ENCODE measurements at places on chromosomes 16 and 17.

DNA sequence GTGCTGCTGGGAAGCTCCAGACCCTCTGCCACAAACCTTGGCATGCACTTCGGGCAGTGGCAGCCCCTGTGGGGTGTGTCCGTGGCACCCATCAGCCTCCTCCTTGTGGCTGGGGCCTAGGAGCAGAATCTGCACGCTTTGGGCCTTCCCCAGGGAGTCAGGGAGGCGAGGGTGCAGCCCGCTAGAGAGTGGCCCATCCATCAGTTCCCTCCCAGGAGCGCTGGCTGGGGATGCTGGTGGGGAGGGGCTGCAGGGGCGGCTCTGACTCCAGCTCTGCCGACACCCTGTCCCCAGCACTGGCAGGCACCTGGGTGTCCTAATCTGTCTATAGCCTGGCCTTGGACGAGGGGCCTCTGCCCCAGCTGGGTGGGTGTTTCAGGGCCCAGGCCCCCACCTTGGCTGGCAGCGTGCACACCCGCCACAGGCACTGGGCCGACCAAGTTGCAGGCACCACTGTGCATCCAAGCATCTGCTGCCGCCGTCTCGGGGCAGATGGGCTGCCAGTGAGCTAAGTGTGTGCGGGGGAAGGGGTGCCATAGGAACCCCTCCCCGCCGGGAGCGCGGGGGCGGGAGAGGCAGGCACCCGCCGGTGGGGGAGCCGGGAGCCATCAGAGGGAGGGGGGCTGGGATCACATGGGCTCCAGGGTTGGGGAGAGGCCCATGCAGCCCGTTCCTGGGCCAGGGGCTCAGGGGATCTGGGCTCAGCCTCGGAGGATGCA, 30.2 kb downstream of the ENDOV start:
- no peak for DNase-seq

DNA sequence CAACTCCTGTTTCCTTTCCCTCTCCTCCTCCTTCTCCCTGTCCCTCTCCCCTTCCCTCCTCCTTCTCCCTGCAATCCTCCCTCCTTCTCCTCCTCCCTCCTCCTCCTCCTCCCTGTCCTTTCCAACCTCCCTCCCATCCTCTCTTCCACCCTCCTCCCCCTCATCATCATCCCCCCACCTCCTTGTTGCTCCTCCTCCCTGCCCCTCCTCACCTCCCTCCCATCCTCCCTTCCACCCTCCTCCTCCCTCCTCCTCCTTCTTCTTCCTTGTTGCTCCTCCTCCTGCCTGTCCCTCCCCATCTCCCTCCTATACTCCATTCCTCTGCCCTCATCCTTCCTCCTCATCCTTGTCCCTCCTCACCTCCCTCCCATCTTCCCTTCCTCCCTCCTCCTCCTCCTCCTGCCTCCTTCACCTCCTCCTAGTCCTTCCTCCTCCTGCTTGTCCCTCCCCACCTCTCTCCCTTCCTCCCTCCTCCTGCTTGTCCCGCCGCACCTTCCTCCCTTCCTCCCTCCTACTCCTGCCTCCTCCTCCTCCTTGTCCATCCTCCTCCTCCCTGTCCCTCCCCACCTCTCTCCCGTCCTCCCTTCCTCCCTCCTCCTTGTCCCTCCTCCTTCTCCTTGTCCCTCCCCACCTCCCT, 222.5 kb downstream of the IRF8 start:
- no peak for DNase-seq

DNA sequence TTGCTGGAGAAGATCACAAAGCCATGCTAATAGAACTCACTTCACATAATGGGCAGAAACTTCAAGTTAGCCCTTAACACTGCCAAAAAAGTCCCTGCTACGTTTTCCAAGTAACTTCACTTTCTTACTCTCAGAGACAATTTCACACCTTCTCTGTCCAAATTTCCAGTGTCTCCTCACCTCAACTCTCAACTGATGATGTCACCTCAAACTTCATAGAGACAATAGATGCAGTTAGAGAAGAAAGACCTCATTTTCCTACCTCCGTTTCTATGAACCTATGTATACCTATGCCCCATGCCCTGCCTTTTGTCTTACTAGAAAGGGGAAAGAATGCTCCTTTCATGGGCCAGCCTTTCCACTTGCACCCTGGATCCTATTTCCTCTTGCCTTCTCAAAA, 14.2 kb upstream of the EFCAB3 start:
- DNase-seq: no peak

DNA sequence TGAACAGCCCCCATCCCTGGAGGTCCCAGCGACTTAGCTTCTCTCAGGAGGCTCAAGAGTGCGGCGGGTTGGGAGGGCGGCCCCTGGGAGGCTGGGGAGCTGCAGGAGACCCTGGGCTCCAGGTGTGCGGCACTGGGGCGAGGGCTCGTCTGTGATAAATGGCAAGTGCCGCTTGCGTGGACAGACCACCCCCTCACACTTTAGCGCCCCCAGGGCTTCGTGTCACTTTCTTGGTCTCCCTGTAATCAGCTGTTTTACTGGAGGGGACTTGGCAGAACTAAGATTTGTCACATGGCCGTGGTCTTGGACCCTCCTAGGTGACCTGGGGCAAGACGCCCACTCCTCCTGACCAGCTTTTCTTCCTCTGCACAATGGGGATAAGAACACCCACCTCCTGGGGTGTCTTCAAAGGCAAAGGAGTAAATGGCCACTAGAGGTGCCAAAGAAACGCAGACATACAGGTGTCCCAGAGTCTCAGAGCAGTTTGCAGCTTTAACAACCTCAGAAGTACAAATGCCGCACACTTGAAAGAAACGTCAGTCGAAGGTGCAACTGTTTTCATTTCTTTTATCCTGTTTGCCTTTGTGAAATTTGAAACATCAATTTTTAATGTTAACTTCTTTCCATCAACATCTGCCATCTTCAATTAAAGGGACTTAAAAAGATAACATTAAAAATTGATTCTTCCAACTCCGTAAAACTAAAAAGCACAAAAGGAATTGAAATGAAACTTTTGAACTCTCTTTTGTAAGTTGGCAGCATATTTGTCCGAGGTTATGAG, 946 bp downstream of the OSGIN1 start:
- DNase-seq: peak; percentile 37

GRCh38 chr17:3529817-3530741, 27.5 kb downstream of the TRPV3 start:
- DNase-seq: no peak

GRCh38 chr16:795580-796229, 4.8 kb downstream of the GNG13 start:
- no peak for DNase-seq

- no peak for DNase-seq
Measured at GRCh38 chr17:9446528-9446927, 129.1 kb downstream of the STX8 start.

- no peak for DNase-seq
Measured at GRCh38 chr16:56268799-56269198, 77.5 kb downstream of the GNAO1 start.

DNA sequence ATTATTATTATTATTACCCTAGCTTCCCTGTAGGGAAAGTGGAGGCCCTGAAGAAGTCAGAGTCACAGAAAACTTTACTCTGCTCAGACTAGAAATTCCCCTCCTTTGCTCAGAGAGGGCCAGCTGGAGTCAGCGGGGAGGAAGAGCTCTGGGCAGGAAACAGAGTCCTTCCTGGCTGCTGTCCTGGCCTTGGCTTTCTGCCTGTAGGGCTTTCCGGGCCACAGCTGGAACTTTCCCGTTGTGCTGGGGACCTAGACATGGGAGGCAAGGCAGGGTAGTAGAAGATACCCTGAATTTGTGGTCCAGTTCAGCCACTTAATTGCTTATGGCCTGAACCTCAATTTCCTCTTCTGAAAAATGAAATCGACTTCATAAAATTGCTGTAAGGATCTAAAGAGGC, 14.0 kb upstream of the CCL2 start:
- peak; percentile 7 for DNase-seq

DNA sequence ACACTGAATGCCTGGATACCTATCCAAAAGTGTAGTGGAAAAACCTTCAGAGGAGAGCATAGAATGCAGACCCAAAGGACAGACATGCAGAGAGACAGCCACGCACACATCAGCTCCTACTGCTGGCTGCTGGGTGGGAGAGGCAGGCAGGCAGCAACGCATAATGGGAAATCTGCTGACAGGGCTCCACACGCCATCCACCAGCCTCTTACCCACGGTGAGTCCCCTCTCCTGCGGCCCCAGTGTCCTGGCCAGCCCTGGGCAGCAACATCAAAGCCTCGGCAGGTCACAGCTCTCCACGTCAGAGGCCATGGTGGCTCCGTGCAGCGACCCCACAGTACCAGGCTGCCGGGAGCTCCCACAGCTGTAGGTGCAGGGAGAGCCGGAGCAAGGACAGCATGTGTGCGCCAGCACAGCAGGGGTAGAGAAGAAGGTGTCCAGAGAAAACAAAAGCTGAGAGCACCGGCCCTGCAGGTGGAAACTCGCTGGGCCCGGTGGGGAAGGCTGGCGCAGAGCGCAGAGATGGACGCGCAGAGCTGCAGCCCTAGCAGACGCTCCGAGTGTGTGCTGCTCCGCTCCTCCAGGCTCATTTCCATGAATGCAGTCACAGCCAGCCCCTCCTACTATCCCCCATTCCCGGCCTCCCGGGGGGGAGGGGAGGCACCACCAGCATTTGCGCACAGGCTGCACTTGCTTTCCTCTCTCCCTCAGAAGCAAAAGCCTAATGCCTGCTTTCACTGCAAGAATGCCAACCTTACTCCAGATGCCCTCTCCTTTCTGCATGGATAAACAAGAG, 58.9 kb downstream of the CYTH1 start:
- peak; percentile 91 for DNase-seq

GRCh38 chr17:77371117-77371887, 230.5 kb downstream of the SEC14L1 start:
- no peak for DNase-seq

GRCh38 chr17:17713839-17714238, 32.6 kb downstream of the RAI1 start:
- peak; percentile 70 for DNase-seq

All from G401 (cell line).